ENCODE measurements at places on chromosomes 3 and 15.

GRCh38 chr3:63067999-63068645 lies 192.9 kb upstream of the CADPS start:
- DNase-seq: no peak

- no peak for DNase-seq
Observed at GRCh38 chr3:154584041-154584440, 154.1 kb upstream of the GPR149 start.

DNA sequence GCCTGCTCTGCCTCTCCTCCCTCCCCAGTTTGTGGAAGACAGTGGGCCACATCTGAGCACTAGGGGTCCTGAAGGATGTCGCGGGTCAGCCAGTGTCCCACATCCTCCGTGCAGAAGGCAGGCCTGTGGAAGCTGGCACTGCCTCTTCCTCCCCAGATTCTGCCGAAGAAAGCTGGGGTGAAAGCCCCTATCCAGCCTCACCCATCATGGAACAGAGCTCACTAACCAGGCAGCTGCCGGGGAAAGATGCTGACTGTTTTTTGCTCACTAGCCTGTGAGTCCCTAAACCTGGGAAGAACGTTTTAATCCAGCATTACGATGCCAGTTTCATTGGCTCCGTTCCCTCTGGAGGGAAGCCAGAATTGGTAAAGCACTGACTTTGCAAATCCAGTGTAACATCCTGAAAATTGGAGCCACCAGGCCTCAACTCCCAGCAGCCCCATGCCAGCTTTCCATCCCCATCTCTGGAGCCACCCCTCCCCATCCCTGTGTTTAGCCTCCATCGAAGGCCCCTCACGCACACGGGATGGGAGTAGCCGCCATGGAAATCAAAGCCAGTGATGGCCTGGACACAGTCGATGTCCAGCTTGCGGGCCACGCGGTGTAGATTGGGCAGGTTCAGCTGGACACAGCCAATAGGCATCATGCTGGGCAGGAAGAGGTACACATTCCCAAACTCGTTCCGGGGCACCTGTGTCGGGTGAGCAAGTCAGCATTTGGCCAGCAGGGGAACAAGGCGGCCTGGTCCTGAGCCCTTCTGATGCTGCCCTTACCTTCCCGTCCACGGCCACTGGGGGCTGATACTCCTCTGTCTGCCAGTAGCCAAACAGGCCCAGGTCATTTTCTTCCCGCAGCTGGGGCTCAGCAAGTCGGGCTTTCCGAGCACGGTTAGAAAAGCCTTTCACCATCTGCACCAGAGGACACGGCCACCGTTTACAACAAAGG lies 23.5 kb downstream of the TMEM43 start:
- no peak for DNase-seq

DNA sequence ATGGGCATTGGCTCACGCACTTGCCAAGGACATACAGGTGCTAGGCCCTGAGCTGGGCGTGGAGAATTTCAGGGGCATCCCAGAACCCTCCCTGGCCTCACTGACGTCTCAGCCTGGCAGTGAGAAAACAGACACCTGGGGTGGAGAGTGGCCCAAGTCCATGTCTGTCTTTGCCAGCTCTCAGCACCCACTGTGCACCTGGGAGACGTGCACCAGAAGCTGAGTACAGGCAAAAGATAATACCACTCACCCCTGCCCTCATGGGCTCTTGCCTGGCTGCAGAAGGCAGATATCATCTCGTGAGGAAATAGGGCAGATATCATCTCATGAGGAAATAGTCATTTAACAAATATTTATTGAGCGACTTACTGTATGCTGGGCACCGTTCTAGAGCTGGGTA lies 8.0 kb downstream of the LOXL1 start:
- no peak for DNase-seq

GRCh38 chr15:70141376-70142071 lies 43.8 kb upstream of the TLE3 start:
- DNase-seq: no peak

DNA sequence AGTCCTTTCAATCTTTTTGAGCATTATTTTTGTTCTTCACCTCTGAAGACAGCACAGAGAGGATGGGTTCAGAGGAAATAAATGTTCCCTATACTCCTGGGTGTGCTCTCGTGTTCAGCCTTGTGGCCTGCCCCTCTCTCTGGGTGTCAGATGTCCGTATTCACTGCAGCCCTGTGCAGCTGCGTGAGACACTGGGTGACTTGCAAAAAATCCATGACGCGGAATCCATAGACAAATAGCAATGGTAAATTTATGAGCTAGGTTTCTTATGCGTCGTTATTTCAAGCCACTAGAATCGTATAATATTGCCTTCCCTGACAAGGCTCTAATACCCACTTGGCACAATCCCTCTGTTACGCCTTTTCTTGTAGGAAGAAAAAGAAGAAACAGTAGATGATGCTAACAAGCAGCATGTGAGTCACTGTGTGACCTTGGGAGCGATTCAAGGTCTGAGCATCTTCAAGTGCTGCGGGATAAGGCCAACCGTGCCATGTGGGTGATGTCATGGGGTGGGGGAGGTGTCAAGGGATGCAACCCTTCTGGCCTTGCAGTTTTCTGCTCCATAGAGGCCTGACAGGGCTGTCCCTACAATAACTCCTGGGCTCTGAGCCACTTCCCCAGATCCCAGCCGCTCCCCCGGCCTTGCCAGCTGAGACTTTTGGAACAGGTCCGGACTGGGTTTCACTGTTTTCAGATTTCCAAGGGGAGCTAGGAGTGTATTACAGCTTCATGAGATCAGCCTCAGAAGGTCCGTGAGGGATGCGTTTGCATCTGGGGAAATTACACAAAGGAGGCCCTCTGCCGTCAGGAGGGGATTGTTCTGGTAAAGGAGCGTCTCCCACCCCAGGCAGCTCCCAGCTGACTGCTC lies 47.6 kb upstream of the POMGNT2 start:
- no peak for DNase-seq

- no peak for DNase-seq
Observed at GRCh38 chr3:171563298-171563697, 103.1 kb upstream of the TNIK start.

DNA sequence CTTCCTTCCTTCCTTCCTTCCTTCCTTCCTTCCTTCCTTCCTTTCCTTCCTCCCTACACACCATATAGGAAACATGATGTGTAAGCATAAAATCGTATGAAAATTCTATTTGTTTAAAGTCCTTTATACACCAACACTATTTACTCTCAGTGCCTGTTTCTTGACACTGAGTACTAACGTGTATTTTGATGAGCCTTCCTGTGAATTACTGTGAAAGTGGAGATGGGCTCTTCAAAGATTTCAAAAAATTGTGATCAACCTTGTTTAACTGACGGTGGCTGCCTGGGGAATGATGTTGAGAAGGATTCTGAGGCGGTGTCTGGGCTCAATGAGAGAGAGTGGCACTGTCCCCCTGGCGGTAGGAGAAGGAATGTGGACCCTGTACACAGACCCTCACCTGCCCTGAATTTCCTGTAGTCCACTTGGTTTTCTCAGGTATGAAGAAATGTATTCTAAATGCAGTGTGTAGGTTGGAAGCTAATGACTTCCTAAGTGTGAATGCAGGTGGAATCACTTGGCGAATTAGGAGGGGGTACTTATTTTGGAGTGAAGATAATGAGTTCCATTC lies 237.9 kb downstream of the GAP43 start:
- no peak for DNase-seq

All from CD4-positive, alpha-beta T cell treated with Interferon gamma for 1 hour (primary cell).